D341Med (cell line): ENCODE measurements at places on chromosomes 1 and 21.

- no peak for DNase-seq
Measured at GRCh38 chr1:20402585-20403422, 83.2 kb downstream of the CAMK2N1 start.

- DNase-seq, result no peak
Measured at GRCh38 chr1:40301541-40302299, 15.4 kb downstream of the COL9A2 start.

DNA sequence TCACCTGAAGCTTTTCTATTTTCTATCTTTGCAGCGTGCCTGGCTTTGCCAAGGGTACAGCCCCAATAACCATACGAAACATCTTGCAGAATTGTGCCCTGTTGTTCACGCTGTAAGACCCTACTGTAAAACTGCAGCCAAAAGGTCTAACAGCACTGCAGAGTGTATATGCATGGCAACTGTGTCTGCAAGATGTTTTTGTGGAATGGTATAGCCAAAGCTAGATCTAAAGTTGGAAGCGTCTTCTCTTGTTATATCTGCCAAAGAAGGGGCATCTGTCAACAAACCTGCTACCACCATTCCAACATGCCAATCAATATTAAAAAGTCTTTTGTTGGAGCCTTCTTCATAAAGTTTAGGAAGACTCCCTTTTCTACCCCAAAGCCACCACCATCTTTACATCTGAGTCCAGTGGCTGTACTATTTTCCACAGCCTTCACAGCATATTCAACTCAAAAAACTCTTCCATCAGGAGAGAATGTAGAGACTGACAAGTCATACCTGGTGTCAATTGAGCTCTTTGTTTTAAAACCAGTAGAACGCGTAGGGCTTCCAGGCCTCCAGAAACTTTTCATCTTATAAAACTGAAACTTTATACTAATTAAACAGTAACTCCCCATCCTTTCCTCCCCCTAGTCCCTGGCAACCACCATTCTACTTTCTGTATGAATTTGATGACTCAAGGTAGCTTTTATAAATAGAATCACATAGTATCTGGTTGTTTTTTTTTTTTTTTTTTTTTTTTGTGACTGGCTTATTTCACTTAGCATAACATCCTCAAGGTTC, 40.0 kb downstream of the ZSCAN20 start:
- no peak for DNase-seq

- DNase-seq, result no peak
Measured at GRCh38 chr1:208349694-208350330, 105.6 kb upstream of the PLXNA2 start.

GRCh38 chr1:151060657-151061421, 642 bp downstream of the MLLT11 start:
- DNase-seq, result no peak

GRCh38 chr21:45450423-45451090, 45.6 kb downstream of the COL18A1 start:
- DNase-seq, result no peak

- no peak for DNase-seq
Measured at GRCh38 chr1:177137814-177138213, 26.7 kb downstream of the ASTN1 start.

- no peak for DNase-seq
Measured at GRCh38 chr1:17258116-17258757, 9.3 kb downstream of the PADI3 start.

DNA sequence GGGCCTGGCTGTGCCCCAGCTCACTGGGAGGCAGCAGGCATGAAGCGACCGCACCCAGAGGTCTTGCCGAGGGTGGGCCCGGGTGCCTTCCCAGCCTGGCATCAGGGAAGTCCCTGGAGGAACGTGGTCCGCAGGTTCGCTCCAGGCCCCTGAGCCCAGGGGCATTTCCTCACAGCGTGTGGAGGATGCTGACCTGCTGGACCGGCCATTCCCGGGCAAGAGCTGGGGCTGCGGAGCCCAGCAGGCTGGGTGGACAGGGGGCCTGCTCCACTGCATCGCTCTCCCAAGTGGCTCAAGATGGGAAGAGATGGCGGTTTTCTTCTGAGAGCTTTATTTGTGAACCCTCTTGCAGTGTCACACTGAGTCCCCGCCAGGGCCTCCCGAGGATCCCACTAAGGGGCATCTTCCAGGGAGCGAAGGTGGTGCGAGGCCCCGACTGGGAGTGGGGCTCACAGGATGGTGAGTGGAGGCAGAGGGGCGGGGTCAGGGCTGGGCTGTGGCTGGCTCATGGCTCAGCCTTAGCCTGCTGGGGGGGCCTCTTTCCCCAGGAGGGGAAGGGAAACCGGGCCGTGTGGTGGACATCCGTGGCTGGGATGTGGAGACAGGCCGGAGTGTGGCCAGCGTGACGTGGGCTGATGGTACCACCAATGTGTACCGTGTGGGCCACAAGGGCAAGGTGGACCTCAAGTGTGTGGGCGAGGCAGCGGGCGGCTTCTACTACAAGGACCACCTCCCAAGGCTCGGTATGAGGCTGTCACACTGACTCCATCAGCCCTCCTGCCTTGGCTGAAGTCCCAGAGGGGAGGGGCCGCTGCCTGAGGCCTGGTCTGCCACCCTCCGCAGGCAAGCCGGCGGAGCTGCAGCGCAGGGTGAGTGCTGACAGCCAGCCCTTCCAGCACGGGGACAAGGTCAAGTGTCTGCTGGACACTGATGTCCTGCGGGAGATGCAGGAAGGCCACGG, 7.2 kb upstream of the MMP23B start:
- DNase-seq, result peak; percentile 47

GRCh38 chr1:7543718-7544090, 227.4 kb upstream of the VAMP3 start:
- DNase-seq, result no peak

DNA sequence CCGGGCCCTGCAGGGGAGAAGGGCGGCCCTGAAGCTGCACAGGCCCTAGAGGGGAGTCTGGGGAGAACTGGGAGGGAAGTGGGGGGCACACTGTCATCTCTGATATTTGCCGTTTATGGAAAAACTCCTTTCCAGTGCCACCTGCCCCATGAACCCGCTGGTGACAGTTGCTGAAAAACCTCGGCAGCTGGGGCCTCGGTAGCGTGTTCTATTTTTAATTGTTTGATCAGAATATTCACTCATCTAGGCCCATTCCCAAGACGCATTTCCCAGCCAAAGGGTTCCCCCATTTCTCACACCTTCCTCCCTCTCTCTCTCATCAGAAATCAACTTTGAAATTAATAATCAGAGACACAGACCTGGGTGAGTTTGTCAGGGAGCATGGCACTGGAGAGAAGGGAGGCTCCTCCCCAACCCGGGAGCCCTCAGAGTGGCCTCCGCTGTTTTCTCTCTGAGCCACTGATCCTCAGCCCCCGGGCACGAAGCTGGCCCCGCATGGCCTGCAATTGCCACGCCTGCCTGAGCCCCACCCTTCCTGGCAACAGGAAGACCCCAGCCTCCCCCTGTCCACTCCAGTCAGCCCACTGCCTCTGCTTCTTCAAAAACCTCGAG, 111.1 kb downstream of the CASZ1 start:
- DNase-seq, result no peak

- DNase-seq, result no peak
Measured at GRCh38 chr1:38291906-38292521, 245.4 kb upstream of the POU3F1 start.

DNA sequence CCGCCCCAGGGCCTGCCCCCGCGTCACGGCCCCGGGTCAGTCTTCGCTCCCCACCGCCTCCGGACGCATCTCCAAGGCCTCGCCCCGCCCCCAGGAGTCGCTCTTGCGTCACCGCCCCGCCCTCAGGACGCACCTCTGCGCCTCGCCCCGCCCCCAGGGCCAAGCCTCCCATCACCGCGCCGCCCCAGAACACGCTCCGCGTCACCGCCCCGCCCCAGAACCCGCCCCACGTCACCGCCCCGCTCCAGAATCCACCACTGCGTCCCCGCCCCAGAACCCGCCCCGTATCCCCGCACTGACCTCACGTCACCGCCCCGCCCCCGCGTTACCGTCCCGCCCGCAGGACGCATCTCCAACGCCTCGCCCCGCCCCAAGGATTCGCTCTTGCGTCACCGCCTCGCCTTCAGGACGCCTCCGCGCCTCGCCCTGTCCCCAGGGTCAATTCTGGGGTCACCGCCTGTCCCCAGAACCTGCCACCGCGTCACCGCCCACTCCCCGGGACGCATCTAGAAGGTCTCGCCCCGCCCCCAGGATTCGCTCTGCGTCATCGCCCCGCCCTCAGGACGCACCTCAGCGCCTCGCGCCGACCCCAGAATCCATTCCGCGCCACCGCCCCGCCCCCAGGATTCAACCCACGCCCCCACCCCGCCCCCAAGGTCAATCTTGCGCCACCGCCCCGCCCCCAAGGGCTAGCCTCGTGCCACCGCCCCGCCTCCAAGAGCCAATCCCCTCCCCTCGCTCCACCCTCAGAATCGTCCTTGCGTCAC, 451 bp upstream of the CASP9 start:
- peak; percentile 92 for DNase-seq

GRCh38 chr1:43565600-43566360, 35.1 kb downstream of the PTPRF start:
- DNase-seq, result no peak

- no peak for DNase-seq
Measured at GRCh38 chr1:57475366-57475765, 51.5 kb upstream of the DAB1 start.

- DNase-seq, result peak; percentile 50
Measured at GRCh38 chr1:180415985-180416633, 86.3 kb downstream of the ACBD6 start.

DNA sequence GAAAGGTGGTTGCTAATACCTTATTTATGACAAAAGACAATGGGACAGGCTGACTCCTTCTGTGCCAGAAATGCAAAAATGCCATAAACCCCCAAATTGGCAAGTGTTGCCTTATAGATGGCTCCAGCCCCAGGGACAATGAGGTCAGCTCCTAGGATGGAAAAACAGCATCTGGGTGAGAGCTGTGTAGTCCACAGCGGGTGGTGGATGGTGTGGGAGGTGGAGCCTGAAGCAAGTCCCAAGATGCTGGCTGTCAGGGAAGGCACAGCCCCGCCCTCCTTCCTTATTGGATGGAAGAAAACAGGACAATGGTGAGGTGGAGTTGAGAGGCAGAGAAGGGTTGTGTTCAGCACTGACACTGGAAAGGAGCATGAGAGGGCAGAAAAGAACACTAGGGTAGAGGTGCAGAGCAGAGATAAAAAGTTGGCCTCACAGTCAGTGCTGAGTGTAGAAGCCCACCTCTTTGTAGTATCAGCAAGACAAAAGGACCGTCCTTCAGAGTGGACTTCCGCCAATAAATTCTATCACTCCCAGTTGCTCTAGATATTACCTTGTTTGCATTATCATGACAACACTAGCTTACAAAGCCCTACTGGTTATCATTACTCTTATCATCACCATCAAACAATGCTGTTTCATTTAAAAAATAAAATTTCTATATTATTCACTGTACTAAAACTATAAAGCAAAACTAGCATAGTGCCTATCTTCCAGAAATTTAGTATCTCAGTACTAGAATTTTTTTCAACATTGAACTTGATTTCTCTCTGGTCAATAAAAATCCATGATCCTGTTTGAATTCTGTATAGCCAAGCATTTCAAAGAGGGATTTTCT, 3.7 kb upstream of the SDE2 start:
- DNase-seq, result peak; percentile 62

DNA sequence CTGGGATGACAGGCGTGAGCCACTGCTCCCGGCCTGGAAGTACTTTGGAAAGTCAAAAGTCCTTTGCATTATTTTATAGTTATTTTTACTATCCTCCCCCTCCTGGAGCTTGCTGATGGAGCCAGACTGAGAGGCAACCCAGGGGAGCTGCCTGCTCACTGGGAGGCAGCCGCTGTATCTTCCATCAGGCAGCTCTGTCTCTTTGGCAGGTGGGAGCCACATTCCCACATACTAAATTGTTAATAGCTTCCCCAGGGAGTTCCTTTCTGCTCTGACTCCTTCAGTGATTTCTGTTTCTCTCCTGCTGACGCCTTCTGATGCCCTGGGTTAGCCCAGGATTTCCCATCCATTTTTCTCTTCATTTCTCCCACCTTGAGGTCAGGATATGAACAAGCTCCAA, 4.9 kb upstream of the OPRD1 start:
- peak; percentile 52 for DNase-seq

GRCh38 chr1:210647406-210648333, 319.0 kb downstream of the HHAT start:
- DNase-seq, result peak; percentile 75

GRCh38 chr1:54751426-54751825, 12.9 kb downstream of the PARS2 start:
- DNase-seq, result no peak

- no peak for DNase-seq
Measured at GRCh38 chr21:38760762-38761155, 45.0 kb upstream of the ETS2 start.

- no peak for DNase-seq
Measured at GRCh38 chr1:32342704-32343103, 6.7 kb upstream of the MARCKSL1 start.

- no peak for DNase-seq
Measured at GRCh38 chr1:221089273-221089672, 210.0 kb downstream of the HLX start.

GRCh38 chr21:29300807-29301138, 2.1 kb downstream of the BACH1 start:
- DNase-seq, result no peak
